Vagina (tissue), 2 donors: ENCODE measurements at places on chromosomes 7 and 10.

GRCh38 chr7:41796331-41796730 is 93.4 kb upstream of the INHBA start:
- no peak for DNase-seq

DNA sequence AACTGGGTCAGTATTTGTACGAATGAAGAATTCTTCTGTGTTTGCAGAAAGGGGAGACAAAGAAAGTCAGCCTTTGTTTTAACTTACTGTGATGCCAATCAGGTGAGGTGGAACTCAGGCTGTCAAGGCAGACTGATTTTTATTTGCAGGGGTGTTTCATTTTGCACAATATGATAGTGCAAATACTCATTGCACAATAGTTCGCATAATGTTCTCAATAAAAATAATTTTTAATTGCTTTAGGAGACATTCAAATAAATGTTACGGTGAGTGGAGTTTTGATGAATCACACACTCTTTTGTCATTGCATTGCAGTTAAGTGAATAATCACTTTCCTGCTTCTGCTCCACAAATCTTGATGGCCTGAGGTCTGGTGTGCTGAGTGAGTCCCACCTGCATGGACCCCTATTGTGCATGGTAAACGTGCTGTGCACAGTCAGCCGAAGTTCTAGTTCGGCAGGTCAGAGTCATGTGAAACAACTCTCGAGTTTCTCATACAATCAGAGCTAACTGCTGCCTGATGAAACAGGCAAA is 141.3 kb upstream of the FZD8 start:
- DNase-seq: no peak

- DNase-seq: no peak
These were observed 72.7 kb upstream of the TRIL start for GRCh38 chr7:29030781-29031275.

DNA sequence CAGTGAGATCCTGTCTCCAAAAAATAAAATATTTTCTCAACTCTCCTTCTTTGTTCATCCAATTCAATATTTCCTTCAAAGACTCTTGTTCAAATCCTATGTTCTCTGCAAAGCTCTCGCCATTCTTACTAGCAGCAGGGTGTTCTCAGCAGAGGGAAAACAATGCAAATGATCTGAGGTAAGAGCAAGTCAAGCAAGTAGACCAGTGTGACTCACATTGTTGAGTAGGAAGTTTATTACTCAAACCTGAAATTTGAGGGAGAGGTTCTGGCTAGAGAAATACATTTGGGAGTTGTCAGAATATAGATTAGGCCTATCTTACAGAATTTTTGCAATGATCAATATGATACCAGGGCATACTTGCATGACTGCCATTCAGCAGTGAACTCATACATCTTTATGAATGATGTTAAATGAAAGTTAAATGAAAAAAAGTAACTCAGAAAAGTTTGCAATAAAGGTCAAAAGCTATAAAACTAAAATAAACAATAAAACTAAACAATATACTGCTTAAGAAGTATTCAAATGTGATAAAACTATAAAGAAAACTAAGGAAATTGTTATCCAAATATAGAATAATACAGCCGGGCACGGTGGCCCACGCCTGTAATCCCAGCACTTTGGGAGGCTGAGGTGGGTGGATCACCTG is 5.8 kb downstream of the IDE start:
- DNase-seq: no peak

DNA sequence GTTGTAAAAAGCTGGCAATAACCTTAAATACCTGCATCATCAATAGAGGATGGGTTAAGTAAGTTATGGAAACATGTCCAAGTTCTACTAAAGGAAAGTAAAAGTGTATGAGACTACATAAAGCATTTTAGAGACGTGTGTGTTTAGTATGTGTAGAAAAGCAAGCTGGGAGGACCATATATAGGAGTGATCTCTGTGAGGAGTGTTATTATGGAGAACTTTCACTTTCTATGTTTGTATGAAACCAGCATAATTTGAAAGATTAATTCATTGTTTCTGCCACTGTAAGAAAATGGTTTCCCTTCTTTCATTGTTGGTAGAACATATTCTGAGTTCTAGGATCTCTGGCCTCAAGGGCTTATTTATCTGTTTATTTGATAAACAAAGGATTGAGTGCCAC is 19.2 kb upstream of the PDLIM1 start:
- no peak for DNase-seq

DNA sequence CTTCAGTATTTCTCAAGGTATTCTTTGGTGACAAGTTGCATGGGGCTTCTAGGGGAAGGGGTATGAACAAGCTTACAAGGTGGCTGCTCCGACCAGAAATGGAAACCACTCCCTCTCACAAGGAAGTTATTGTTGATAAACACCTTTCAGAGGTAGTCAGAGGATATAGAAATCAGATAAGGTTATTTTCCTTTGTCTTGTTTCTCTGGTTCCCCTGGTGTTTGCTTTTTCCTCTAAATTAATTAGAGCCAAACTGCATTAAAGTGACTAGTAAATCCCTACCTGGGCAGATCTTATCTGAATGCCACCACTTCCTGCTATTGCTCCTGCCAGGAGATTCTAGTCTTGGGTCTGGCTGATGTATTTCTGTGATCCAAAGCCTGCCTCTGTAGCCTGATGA is 725.4 kb downstream of the INHBA start:
- no peak for DNase-seq

DNA sequence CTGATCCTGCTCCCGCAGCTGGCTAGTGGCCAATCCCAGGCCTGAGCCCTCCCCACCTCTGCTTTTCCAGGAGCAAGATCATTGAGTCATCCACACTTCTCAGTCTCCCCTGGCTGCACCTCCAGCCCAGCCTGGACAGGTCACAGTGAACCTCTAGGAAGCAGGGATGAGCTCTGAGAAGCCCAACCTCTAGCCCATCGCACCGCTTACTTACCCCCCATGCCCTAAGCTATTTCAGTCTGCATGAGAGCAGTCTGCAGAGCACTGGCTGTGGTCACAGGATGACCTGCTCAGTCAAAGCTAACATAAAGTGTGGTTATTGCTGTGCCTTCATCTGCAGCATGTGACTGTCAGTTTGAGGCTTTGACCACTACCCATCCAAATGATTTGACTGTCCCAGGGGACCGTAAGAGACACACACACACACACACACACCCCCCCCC is 129.2 kb downstream of the SORBS1 start:
- no peak for DNase-seq

DNA sequence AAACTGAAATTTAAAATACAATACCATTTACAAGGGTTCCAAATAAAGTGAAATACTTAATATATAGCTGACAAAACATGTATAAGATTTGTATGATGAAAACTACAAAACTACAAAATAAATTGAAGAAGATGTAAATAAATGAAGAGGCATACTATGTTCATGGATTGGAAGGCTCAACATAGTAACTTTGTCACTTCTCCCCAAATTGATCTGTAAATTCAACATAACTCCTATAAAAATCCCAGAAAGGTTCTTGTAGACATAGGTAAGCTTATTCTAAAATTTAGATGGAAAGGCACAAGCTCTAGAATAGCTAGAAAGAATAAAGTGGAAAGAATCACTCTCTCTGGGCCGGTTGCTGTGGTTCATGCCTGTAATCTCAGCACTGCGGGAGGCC is 24.2 kb upstream of the NFKB2 start:
- no peak for DNase-seq

DNA sequence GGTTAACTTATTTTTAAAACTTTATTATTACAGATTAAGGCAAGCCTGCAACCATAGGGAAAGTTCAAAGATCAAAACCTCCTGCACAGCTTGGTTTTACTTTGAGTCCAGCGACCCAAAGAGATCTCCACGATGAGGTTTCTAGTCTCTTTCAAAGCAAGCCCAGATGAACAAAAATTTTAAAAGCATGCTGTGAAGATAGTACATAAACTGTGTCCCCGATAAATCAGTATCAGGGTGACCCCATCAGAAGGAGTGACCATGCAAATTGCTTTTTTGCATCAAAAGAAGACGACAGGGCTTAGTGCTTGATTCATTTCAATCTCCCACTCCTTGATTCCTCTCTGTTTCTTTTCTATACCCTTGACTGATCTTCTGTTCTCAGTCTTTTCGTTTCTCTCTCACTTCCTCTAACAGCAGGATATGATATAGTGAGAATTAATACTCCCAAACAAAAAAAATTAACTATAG is 16.0 kb upstream of the DNTT start:
- no peak for DNase-seq

- DNase-seq: no peak
These were observed 58.9 kb downstream of the XRCC2 start for GRCh38 chr7:152617056-152617455.

- DNase-seq: no peak
These were observed 59.9 kb upstream of the AQP1 start for GRCh38 chr7:30851651-30852307.

- DNase-seq: no peak
These were observed 140.7 kb downstream of the VTI1A start for GRCh38 chr10:112587729-112588128.

GRCh38 chr10:47020471-47020870 is 109.2 kb downstream of the PTPN20 start:
- DNase-seq: no peak

DNA sequence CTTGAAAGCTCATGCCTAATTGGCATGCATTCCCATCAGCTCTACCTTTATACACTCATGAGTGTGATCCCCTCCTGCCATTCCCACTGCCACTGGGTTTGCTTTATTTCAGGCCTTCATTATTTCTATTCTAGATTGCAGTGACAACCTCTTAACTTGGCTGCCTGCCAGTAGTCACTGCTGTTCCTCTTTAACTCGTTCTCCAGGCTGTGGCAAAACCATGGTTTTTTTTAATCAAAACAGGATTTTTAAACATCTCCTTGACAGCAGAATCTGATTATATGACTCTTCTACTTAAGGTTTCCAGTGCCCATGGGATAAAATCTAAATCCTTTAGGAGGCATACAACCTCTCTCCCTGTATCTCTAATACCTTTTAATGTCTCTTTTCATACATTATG is 223.7 kb upstream of the PCDH15 start:
- DNase-seq: no peak

DNA sequence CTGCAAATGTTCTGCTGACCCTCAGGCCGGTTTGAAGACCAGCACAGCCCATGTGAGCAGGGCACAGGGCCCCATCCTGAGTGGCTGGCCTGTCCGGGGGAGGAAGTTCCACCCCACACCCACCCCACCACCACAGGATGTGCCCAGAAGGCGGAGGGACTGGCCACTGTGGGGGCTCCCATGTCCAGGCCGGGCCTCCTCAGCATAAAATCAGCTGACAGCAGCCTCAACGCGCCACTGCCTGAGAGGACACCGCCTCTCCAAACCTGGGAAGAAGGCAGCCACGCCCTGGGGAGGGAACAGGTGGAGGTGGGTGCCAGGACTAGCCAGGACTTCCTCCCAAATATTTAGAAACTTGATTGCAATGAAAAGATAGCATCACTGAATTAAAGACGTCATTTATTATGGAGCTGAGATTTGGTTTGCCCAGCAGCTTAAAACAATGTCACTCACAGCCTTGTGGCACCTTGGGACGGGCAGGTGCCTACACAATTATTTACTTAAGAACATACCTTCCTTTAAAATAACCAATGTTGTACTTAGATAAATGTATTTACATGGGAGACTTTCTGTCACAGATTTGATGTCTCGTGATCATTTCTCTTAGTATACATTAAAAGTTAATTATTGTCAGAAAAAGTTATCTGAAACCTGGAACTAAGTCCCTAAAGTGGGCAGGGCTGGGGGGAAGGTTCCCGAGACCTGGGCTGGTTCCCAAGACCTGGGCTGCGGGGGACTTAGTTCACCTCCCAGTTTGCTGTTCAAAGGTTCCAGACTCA is 27.3 kb upstream of the FAM20C start:
- DNase-seq: no peak

- no peak for DNase-seq
These were observed 185.6 kb downstream of the ZNF248 start for GRCh38 chr10:37671802-37672201.

DNA sequence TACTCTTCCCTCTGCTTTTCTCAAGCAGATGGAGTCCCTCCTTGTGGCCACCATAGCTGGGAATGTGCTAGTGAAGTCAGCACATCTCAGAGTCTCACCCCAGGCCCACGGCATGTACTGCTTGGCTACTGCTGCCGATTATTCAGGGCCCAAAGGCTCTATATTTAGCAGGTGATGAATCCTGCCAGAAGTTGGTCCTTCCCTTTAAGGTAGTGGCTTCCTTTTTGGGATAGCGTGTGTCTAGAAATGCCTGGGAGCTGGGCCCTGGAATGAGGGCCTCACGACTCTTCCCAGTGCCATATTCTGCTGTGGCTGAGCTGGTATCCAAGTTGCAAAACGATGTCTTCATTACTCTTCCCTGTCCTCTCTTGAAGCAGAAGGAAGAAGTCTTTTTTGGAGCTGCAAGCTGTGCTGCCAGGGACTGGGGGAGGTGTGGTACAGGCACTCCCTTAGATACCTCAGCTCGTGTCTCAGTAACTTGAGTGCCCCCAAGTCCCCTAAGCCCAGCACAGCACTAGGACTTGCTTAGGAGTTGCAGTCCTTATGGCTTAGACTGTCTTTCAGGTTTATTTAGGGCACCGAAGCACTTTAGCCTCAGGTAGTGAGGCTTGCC is 100.1 kb downstream of the ADAM22 start:
- no peak for DNase-seq

GRCh38 chr10:100800931-100801330 is 55.5 kb downstream of the PAX2 start:
- no peak for DNase-seq

DNA sequence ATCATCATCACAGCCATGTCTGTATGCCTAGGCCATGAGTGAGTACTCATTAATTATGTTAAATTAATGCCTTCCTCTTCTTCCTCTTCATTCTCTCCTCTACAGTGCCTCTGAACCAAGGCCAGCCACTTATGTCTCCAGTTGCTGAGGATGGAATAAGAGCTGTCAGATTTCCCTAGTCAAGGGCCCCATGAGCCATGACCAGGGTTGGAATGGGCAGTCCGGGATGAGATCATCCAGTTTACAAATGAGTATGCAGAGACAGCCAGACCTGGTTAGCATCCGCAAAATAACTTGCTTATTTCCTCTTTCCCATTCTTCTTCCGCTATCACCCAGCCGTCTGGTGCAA is 342.7 kb downstream of the GRID1 start:
- DNase-seq: no peak

- no peak for DNase-seq
These were observed 866.3 kb downstream of the ANKRD7 start for GRCh38 chr7:119090851-119091250.

- no peak for DNase-seq
These were observed 372.3 kb upstream of the LRRN3 start for GRCh38 chr7:110718503-110719205.

DNA sequence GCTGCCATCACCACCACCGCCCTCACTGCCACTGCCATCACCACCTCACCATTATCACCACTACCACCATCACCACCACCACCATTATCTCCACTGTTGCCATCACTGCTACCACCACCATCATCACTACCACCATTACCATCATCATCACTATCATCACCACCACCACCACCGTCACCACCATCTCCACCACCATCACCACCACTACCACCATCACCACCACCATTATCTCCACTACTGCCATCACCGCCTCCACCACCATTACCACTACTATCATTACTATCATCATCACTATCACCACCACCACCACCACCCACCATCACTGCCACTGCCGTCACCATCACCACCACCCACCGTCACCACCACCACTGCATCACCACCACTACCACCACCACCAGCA is 9.9 kb upstream of the COL13A1 start:
- no peak for DNase-seq

- DNase-seq: no peak
These were observed 21.7 kb upstream of the OR2A5 start for GRCh38 chr7:144027070-144027469.
